ENCODE measurements at places on chromosomes 7 and 10.

- DNase-seq: no peak
These were observed 101.6 kb downstream of the NPSR1 start for GRCh38 chr7:34759477-34760125.

DNA sequence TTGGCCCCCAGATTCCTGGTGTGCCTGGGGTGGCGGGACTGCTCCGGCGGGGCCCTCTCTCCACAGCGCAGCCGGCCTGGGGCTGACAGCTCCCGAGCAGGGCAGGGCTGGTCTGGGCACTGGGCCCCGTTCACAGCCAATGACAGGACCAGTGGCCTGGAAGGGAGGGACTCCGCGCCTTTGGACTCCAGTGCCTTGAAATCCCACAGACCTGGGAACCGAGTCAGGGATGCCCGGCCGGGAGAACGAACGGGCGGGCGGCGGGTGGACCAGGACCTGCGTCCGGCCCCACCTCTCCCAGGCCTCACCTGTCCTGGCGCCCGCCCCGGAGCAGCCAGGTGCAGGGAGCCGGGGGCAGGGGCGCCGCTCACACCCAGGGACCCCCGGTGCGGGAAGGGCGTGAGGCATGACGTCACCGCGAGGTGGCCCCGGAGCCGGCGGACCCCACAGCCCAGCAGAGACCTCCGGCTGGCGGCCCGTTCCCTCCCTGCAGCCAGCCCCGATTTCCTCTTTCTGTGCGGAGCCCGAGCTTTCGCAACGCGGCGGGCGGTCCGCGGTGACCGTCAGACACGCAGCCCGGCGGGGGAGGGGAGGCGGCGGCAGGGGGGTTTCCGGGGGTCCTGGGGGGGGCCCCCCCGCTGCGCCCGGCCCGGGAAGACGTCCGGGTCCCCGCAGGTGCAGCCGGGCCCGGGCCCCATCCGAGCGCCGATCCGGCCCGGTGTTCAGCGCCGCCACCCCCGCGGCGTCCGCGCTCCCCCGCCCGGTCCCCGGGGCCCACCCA is 743 bp downstream of the ADAP1 start:
- DNase-seq: no peak

GRCh38 chr7:153090764-153091163 is 331.2 kb downstream of the ACTR3B start:
- DNase-seq: no peak

GRCh38 chr7:100065452-100066186 is 15.9 kb downstream of the ZNF3 start:
- no peak for DNase-seq

GRCh38 chr10:108877095-108877561 is 1046.2 kb downstream of the XPNPEP1 start:
- no peak for DNase-seq

GRCh38 chr7:100861616-100861985 is 5.6 kb upstream of the TRIP6 start:
- no peak for DNase-seq

DNA sequence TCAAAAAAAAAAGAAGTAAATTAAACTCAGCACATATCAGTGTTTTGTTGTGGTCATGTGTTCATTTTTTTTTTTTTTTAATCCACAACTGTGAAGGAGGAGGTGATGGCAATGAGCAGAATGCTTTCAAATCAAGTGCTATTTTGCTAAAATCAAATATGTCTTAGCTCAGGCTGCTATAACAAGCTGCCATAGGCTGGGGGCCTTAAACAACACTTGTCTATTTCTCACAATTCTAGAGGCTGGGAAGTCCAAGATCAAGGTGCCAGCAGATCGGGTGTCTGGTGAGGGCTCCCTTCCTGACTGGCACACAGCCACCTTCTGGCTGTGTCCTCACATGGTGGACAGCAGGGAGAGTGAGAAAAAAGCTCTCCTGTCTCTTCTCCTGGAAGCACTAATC is 203.9 kb downstream of the FAM107B start:
- DNase-seq: peak; percentile 44

GRCh38 chr10:77837248-77837924 is 89.2 kb downstream of the DLG5 start:
- peak; percentile 13 for DNase-seq

DNA sequence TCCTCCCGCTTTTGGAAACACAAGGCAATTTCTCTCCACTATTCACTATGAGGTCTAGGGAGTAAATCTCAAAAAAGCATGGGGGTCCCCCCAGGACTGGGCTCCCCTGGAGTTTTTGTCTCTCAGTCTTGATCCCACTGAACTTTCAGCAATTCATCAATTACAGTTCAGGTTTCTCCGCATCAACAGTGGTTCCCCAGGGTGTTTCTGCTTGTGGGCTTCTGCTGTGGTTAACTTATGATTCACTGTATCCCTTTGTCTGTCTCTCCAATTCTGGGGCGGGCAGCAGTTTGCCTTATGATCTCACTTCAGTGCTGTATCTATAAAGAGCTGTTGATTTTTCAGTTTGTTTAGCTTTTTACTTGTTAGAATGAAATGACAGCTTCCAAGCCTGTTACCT is 142.6 kb upstream of the CDC14C start:
- DNase-seq: no peak

- DNase-seq: no peak
These were observed 8.7 kb downstream of the ELFN1 start for GRCh38 chr7:1678571-1679325.

DNA sequence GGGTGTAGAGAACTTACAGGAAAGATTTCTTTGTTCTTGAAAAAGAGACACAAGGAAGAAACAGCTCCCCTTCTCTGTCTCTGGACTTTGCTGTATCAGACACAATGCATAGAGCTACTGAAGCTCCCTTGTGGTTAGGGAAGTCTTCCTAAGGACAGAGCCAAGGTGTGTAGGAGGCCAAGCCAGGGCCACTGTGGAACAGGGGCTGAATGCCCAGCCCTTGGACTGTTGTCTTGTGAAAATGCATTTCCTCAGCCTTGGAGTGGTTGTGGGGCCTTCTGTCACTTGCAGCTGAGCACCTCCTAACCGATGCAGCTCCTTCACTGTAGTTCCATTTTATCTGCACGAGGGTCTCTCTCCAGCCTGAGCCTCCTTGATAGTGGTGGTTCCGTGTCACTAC is 353.4 kb downstream of the CCSER2 start:
- DNase-seq: no peak

DNA sequence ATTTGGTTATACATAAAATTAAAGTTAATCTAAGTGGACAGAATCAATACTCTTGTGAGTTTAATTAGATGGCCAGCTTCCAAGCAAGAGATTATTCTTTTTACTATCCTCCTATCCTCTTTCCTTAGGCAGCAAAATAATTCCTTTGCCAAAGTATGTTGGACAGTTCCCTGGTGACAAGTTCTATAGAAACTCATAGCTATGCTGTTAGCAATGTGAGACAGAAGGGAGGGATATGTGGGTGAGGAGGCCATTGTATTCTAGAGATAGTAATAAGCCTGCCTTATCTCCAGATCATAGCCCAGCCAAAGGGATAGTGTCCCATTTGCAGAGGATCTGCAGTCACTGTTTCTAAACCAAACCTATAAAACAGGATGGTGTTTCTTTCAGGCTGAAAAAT is 181.6 kb upstream of the HDAC9 start:
- DNase-seq: no peak

DNA sequence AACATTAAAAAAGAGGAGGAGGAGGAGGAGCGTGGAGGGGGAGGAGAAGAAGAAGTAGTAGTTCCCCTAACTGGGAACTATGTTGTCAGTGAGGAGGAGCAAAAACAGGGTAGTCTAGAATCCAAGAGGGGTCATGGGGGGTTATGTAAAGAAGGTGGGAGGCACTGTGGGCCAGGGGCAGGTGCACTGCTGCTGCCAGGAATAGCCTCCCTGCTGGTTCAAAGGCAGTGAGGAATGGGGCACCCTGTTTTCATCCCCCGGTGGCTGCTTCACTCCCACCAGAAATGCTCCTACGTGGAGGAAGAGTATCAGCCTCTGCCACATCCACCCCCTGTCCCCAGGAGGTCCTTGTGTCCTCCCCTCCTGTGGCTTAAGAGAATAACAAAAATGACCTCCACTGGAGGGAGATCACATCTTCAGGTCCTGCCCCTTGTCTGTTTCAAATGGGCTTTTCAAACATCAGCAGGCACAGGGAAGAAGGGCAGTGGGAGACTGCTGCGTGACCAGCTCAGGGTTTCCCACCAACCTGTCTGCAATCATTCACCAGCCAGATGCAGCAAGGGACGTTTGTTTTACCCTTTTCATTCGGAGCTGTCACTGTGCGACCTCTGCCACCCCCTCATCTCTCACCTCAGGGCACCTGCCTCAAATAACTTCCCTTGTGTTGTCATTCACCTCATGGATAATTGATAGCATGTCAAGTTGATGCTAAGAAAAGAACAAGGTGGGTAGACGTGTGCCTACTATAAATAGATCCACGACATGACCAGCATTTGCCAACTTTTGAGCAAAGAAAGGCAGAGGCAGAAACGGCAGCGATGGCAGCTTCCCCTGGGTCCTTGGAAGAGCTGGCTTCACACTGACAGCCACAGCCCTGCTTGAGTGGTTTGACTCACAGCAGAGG is 92.6 kb downstream of the DGKI start:
- DNase-seq: no peak

GRCh38 chr7:89002981-89003956 is 207.7 kb upstream of the TEX47 start:
- DNase-seq: no peak

DNA sequence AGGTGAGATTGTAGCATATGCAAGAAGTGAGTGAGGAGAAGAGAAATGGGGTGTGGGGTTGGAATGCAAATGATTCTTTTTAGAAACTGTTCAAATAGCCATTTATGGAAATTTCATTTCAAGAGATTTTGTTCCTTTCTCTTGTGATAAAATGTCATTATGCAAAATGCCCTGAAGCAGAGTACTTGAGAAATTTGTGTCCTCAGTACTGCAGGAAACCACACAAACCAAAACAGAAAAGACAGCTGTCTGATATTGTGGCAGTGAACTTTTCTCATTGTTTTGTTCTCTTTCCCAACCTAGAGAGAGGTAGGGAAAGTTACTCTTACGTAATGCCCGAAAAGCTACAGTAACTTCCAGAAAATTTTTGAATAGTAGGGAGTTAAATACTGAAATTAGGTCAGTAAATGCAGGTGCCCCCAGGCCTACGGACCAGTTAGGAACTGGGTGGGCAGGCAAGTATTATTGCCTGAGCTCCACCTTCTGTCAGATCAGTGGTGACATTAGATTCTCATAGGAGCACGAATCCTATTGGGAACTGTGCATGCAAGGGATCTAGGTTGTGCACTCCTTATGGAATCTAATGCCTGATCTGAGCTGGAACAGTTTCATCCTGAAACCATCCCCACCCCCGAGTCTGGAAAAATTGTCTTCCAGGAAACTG is 34.0 kb downstream of the DLD start:
- no peak for DNase-seq

DNA sequence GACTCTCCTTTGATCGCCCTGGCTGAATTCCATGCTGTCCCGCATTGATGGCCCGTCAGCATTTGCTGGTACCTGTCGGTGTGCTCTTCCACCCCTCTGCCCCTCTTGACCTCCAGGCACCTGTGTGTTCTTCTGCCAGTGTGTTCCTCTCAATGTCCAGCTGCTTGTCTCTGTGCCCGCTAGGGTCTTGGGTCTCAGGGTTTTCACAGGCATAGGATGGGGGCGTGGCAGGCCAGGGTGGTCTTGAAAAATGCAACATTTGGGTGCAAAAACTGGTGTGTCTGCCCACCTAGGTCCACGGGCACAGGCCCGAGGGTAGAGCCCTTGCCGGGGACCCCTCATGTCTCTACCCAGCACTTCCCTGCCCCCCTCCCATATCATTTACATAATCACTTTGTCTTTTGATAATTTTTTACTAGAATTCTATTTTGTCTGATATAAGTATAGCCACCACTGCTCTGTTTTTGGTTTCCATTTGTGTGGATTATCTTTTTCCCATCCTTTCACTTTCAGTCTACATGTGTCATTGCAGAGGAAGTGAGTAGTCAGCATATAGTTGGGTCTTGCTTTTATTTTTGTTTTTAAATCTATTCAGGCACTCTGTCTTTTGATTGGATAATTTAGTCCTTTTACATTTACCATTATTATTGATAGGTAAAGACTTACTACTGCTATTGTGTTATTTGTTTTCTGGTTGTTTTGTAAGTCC is 46.6 kb upstream of the ADRA2A start:
- no peak for DNase-seq

DNA sequence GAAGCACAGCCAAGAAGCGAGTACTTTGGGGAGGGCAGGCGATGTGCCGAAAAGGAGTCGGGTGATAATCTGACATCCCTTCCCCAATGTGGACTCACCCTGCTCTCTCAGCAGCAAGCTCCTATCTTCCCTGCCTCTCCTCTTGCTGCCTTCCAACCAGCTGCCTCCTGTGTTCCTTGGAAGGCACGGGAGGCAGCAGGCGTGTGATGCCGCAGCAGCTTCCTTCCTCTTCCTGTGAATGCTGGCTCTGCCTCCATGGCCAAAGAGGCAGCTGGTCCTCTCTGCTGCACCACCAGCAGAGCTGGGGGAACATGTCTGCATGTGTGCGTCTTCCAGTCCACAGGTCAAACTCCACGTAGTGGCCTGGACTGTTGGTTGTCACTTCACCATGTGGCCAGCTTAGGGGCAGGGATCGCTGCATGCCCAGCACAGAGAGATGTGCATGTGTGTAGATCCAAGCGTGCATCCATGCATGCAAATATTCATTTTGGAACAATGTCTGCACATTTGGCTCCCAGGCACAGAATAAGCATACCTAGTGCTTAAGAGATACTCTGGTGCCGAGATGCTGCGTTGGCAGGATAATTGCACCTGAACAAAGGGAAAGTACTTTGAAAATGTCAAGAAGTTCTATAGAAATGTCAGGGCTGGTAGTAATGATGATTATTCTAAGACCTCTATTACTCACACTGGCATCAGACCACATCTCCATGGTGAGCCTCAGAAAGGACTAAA is 499.8 kb downstream of the PLXNA4 start:
- no peak for DNase-seq

DNA sequence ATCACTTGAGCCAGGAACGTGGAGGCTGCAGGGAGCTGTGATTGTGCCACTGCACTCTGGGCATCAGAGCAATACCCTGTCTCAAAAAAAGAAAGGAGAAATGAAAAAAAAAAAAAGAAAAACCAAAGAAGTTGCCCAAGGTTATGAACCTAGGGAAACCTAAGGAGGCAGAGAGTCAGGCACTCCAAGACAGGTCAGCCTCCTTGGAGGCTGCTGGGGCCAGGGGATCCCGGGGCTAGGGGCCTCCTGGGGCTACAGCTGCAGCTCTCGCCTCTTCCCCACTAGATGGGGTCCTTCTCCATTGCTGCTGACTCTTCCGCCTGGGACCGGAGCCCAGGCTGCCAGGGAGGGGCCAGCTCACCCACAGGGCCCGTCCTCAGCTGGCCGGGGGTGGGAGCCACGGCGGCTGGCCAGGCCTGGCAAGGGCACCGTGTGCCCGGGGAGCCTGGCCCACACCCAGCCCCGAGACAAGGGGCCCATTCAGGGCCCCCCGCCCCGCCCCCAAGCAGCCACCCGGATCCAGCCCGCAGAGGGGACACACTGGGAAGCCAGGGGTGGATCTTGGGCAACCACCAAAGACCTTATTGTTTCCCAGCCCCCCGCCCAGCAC is 1.7 kb upstream of the SPACDR start:
- DNase-seq: peak; percentile 91

DNA sequence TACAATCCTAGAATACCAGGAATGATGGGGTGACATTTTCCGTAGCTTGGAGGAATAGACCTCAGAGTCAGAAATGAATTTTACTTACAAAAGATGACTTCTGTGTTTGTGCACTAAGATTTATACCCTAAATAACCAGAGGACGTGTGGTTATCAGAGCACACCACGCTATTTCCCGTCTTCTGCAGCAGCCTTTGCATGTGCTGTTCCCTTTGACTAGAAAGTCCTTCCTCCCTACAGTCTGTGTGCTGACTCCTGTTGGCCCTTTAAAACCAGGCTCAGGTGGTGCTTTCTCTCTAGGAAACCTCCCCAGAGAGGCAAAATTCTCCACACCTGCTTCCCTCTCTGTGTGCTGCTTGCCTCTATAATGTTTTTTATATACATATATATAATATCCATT is 73.3 kb upstream of the SMNDC1 start:
- DNase-seq: no peak

Measured in amygdala (tissue), 56 donors.